ENCODE measurements at places on chromosomes 4 and X. TPM values are rescaled to one million over a fixed set of nuclear protein-coding genes. Genes with fewer than 3 reads are reported as not detected.

Gene CYLC1
- not detected for total RNA-seq

Gene PNMA6F
- total RNA-seq, result not detected

Gene CXCL11
- not detected for total RNA-seq

Gene ANXA10
- total RNA-seq, result not detected

Gene FAT4
- total RNA-seq, result 60.0 TPM

GRCh38 chrX:129825746-129826505, 17.8 kb downstream of the ZDHHC9 start:
- DNase-seq, result no peak

DNA sequence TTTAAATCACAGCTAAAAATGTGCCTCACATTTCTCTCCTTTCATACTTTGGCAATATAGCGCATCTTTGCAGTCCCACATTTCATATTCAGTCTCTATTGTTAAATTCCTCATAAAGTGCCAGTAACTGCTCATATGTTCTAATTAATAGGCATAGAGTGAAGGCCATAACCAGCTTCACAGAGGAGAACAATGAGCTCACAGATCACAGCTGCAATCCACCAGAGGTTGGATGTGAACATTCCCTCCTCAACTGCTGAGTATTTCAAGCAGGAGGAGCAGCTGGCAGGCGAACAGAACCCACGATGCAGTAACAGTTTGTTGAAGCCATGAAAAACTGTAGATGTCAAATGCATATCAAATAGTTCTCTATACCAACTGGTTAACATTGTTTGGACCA, 2088.7 kb upstream of the AGA start:
- no peak for DNase-seq

DNA sequence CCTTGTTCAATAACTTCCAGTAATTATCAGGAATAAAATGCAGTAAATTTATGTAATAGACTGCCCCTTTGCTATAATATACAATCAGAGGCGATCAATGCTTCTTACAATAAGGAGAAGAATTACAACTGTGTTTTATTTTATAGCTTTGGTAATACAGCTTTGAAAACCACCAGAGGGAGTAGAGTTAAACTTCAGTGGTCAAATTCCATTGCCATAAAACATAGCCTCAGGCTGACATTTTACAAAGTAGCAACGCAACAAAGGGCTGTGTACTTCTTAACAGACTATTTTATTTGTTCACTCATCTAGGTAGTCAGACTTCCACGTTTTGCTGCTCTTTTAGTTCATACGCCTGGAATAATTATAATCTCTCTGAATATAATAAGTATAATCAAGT, 58.5 kb downstream of the TEX13C start:
- DNase-seq, result no peak

- DNase-seq, result no peak
Measured at GRCh38 chrX:26851981-26852380, 611.2 kb downstream of the PPP4R3C start.

DNA sequence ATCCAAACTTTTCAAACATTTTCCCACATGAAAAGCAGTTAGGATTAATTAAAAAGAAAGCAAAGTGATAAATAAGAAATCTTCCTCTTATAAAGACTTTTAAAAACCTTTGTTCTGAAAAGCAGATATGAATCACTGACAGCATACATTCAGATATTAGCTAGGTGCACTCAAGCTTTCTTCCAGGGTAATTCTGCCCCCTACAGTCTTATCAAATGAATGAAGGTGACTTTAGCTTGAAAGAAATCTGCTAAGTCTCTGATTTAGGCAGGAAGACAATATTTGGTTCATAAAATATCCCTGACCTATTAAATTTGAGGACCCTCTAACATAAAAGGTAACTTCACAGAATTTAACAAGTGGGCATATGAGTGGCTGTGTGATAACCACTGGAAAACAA, 209.1 kb upstream of the FAM47A start:
- no peak for DNase-seq

- no peak for DNase-seq
Measured at GRCh38 chrX:41799661-41800060, 75.7 kb downstream of the GPR82 start.

DNA sequence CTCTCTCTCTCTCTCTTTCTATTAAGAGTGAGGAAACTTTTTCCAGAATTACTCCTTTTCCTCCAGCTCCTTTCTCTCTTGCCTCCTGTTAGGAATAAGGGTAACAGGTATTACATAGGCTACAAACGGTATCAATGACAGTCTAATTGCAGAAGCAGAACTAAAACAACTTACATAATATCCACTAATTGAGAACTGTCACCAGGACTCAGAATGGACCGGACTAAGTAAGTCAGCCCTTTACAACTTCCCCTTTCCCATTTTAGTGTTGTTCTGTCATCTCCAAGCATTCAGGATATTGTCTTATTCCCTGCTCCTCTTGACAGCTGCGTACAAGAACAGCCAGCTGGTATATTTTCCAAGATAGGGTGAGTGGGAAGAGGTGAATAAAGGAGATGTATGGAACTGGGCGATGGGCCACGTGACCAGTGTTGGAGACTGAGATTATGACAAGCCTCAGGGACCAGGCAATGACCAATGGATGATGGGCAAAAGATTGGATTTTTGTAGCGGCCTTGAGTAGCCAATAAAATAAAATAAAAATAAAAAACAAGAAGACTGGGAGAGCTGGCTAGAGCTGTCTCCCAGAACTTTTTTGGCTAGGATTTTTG, 2.3 kb upstream of the FNIP2 start:
- no peak for DNase-seq
